Activated CD8-positive, alpha-beta T cell treated with anti-CD3 and anti-CD28 coated beads, Interleukin-2, amount 10 ng/mL, durations not matched to agents 7 days and 5 days (primary cell): ENCODE measurements at places on chromosomes 7 and 10.

- DNase-seq: no peak
Measured at GRCh38 chr7:74485611-74486010, 31.9 kb downstream of the GTF2IRD1 start.

- no peak for DNase-seq
Measured at GRCh38 chr10:29982997-29983648, 76.3 kb downstream of the JCAD start.

DNA sequence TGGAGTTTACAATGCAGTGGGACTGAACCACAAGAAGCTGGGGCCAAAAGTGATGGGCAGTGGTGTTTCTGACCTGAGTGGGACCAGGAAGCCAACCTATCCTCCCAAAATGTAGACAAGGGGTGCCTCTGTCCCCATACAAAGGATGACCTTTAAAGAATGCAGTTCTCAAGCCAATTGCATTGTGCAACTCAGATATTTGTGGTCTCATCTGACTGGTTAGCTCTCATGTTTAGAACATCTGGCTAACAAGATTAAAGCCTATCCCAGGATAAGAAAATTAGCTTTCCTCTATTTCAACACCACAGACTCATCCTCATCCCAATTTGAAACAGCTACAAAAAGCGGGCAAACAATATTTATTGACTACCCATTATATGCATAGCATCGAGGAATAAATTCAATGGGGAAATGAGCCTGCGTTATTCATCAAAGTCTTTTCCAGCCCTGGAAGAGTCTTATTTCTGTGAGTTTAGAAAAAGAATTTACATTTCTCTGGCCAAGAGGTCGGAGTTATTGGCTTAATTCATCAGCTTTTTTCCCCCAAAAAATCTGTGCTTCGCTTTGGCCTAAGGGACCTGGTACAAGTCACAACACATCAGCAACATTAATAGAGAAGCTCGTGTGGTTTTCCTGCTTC, 26.7 kb downstream of the ELMO1 start:
- DNase-seq: no peak

GRCh38 chr7:102409340-102409739, 13.2 kb downstream of the PRKRIP1 start:
- no peak for DNase-seq

- no peak for DNase-seq
Measured at GRCh38 chr7:91151916-91152315, 112.3 kb upstream of the FZD1 start.

DNA sequence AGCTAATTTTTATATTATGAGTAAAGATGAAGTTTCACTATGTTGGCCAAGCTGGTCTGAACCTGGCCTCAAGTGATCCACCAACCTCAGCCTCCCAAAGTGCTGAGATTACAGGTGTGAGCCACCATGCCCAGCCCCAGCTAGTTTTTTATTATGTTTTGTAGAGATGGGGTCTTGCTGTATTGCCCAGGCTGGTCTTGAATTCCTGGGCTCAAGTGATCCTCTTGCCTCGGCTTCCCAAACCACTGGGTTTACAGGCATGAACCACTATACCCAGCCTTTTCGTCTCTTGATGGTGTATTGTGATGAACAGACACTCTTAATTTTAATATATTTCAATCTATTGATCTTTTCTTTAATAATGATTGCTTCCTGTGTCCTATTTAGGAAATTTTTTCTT, 17.7 kb downstream of the RAB19 start:
- no peak for DNase-seq

DNA sequence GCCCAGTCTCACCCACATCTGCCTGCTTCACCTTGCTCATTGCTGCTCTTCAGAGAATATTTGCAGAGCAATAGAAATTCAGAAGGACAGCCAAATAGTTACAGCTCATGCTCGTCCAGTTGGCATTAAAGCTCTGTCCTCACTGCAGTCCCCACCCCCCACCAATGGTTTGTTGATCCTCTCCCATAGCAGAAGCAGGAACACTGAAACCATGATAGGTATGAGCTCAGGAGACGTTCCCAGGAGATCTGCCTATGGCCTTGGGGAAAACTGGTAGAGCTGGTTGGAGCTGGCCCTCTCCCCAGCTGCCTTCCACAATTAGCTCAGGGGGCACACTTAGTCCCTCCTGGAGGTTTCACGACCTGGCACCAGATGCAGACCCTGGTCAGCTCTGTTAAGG, 68.6 kb upstream of the KMT2C start:
- no peak for DNase-seq

DNA sequence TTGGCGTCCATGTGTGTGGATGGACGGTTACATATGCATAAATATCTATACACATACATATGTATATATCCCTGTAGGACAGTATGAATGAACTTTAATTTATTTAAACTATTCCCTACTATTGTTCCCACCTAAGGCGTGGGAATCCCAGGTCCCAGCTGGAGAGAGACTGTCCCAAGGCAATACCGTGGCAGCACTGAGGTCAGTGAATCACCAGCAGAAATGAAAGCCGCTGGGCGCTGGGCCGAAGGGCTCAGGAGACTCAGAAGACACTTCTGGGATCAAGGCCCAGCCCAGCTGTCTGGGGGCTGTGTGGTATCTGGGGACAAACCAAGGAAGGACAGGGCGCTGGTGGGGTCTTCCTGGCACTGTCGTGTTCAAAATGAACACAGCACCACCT, 49.6 kb upstream of the MYL10 start:
- DNase-seq: no peak

DNA sequence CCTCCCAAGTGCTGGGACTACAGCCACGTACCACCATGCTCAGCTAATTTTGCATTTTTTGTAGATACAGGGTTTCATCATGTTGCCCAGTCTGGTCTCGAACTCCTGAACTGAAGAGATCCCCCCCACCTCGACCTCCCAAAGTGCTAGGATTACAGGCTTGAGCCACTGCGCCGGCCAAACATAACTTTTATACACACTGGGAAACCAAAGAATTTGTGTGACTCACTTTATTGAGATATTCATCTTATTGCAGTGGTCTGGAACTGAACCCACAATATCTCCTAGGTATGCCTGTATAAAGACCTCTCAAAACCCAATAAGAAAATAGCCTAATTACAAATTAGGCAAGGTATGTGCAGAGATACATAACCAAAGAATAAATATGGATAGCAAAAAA, 182.6 kb upstream of the FEZF1 start:
- DNase-seq: no peak

- no peak for DNase-seq
Measured at GRCh38 chr7:83861-84632, 108.3 kb upstream of the FAM20C start.

- no peak for DNase-seq
Measured at GRCh38 chr7:6376820-6377219, 70.9 kb downstream of the DAGLB start.

DNA sequence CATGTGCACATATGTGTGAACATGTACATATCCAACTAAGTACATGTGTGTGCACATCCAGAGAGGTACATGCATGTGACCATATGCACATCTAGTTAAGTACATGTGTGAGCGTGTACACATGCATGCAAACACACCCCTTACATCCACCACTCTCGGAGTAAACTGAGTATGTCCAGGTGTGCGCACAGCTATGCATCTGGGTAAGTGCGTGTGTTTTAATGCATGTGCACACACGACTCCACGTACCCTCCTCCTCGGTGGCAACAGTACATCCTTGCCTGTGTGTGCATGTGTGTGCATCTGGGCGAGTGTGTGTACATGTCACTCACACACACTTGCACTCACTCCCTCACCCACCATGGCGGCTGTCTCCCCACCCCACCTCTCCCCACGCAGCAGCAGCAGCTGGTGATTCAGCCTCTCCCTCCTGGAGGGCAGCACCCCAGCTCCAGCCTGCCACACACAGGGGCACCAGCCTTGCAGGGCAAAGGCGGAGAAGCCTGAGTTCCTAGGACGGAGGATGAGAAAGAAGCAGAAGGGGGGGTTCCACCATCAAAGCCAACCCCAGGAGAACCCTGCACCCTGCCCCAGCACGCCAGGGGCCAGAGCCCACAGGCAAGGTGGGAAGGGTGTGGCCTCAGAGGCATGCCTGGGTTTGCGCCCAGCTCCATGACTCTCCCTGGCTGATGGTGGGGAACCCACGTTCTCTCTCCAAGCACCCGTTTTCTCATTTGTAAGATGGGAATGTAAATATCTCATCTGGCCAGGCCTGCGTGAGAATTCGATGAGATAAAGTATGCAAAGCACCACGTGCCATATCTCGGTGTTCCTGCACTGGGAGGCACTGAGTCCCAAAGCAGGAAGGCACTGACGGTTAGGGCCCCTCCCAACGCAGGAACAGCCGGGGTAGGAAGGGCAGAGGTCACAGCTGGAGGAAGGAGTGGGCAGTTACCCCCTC, 27.7 kb upstream of the DNAAF5 start:
- no peak for DNase-seq

DNA sequence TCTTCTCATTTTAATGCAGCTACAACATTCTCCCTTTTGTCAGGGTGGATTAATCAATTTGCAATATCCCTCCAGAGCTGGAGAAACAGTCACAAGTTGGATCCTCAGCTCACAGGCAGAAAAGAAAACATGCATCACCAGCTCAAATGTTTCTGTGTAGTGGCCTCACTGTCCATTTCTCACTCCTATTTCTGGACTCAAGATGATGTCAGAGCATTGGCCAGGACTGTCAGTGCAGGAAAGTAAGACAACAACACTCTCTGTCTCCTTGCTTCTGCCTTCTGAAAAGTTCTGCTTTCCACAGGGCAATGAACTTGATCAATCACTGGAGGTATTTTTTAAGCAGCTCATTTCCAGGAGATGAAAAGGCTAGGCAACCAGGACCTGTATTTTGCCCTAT, 8.2 kb upstream of the SVIL start:
- no peak for DNase-seq

GRCh38 chr10:112945811-112946210, 4.2 kb upstream of the TCF7L2 start:
- DNase-seq: no peak

- DNase-seq: no peak
Measured at GRCh38 chr7:14934839-14935238, 32.3 kb upstream of the DGKB start.

- DNase-seq: no peak
Measured at GRCh38 chr7:106503626-106504025, 157.3 kb downstream of the CCDC71L start.

GRCh38 chr7:140537750-140538482, 58.6 kb upstream of the MKRN1 start:
- DNase-seq: no peak

DNA sequence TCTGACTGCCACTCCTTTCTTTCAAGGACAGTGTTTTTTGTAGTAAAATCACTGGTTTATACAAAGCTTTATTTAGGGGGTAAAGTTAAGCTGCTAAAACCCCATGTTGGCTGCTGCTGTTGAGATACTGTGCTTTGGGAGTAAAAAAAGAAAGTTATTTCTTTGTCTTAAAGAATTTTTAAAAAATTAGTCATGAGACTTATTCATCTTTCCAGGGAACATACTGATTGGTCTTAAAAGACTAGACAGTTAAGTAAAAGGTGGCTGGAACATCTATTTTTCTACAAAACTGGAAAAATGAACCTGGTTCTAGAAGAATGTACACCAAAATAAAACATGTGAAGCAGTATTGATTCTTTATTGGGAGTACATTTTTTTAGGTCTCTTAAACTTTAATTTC, 20.6 kb downstream of the BBIP1 start:
- no peak for DNase-seq
